SJCRH30 (cell line): ENCODE measurements at places on chromosomes 3 and 15.

- DNase-seq, result no peak
Observed at GRCh38 chr15:43008150-43008549, 87.6 kb upstream of the TTBK2 start.

DNA sequence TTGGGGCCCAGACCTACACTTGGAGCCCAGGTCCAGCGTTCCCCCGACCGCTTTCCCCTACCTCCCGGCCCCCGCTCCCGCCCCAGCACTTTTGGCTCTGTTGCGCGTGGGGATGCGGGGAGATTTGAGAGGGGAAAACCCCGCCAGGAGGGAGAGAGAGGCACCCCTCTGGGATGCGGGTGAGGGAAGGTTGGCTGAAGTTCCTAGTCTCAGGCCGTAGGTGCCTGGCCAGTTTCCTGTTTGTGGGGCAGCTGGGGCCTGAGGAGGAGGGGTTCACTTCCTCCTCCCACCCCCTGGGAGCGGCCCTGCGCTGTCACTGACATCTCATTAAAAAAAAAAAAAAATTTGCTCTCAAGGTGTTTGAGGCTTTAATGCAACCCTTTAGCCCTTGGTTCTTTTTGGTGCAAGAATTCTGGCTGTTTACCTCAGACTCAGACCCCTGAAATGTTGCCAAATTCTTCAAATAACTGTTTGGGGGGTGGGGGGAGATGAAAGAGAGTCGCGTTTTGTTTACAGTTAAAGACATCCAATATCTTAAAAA lies 2.6 kb downstream of the FAM43A start:
- no peak for DNase-seq

- no peak for DNase-seq
Observed at GRCh38 chr15:67946701-67947100, 106.9 kb upstream of the RNU6-1 start.

GRCh38 chr15:24076090-24076784 lies 389.1 kb upstream of the NDN start:
- DNase-seq, result no peak
